ENCODE measurements at places on chromosomes 4 and X.

DNA sequence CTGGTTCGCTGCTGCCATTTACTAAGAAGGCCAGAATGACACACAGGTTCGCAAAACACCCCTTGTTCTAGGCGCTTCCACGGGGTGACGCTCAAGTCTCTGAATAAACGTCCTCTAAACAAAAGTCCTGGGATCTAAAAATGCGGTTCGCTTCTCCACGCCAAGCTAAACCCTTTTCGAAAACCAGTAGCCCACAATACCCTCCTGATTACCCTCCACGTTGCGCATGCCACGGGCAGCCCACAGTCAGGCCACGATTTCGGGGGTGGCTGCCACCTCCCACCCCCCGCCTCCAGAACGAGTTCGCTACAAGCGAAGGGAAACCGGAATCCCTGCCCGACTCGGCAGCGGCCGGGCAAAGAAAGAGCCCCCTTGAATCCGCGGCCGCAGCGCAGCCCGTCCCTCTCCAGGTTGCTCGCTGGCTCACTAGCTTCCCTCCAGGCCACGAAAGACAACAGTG, 423 bp downstream of the RPL39 start:
- DNase-seq, result peak; percentile 52

DNA sequence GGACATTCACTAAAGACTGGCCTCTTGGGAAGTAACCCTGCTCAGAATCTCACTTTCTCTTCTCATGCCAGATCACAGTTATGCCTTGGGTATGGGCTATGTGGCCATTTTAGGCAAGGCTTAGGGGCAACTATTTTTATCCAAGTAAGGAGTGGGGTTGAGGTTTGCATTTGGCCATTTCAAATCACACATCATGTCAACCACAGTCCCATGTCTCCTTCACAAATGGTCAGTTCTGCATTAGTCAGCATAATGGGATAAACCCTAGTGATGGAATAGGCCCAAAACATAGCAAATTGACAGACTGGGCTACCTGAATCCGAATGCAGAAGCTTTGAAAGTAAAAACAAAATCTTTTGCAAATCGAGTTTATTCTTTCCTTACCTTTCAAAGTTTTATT, 827 bp upstream of the RTL3 start:
- DNase-seq, result no peak

- peak; percentile 71 for DNase-seq
Measured at GRCh38 chrX:74593593-74593992, 20.8 kb downstream of the RLIM start.

DNA sequence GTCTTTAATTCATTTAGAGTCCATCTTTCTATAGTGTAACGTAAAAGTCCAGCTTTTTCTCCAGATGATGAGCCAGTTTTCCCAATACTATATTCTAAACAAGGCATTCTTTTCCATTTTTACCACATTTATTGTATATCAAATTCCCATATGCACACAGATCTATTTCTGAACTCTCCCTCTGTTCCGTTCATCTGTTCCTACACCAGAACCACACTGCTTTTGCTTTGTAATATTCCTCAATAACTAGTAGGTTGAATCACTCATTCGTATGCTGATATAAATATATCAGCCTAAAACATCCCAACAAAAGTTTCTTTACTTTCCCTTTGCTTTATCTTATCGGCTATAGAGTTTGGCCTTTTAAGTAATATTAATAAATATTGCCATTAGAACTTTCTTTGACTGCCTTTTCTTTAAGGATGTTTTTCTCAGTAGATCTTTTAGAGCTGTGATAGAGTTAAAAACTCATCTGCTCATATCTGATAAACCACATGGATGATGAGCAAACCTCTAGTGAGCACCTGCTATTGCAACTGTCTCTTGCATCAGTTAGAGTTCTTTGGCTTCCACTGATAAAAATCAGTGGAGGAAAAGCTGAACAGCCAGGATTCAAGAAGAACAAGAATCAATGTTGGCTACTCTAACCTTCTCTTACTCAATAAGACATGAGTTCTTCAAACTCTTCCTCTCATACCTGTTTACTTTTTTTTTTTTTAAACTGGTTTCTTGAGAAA, 13.1 kb upstream of the RPL34 start:
- DNase-seq, result no peak

- DNase-seq, result no peak
Measured at GRCh38 chr4:23930750-23931488, 41.1 kb upstream of the PPARGC1A start.

GRCh38 chr4:98674404-98675173, 16.2 kb upstream of the TSPAN5 start:
- peak; percentile 51 for DNase-seq

- no peak for DNase-seq
Measured at GRCh38 chr4:37767546-37767945, 58.9 kb upstream of the PGM2 start.

DNA sequence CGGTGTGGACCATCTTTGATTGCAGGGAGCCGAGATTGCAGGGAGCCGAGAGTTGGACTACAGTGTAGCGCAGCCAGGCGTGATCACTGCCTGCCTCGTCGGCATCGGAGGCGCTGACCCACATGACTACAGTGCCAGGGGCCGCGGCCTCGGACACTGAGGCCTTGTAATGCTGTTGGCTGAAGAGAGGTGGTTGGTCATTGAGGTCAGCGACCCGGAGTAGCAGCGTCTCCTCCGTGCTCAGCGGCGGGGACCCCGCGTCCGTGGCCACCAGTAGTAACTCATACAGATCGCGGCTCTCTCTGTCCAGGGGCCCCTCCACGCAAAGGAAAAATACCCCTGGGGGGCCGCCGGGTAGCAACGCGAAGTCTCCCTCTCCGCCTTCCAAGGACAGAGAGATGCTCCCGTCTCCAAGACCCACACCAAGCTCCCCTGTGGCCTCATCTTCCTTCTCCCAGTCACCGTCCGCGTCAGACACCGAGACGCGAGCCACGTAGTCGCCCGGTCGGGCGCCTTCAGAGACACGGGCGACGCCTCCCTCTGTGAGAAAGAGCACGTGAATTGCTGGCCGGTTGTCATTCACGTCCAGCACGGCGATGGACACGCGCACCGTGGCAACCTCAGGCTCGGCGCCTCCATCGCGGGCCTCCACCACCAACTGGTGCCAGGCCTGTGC, 1.9 kb downstream of the DCHS2 start:
- no peak for DNase-seq

GRCh38 chr4:179662522-179662921, 2220.3 kb upstream of the AGA start:
- no peak for DNase-seq

GRCh38 chr4:159235779-159236368, 133.0 kb downstream of the RAPGEF2 start:
- peak; percentile 30 for DNase-seq

- no peak for DNase-seq
Measured at GRCh38 chr4:1945124-1945895, 63.5 kb downstream of the NELFA start.

GRCh38 chr4:112348488-112349158, 51.5 kb downstream of the ALPK1 start:
- DNase-seq, result peak; percentile 62
